ENCODE measurements at places on chromosomes 11 and 22.

DNA sequence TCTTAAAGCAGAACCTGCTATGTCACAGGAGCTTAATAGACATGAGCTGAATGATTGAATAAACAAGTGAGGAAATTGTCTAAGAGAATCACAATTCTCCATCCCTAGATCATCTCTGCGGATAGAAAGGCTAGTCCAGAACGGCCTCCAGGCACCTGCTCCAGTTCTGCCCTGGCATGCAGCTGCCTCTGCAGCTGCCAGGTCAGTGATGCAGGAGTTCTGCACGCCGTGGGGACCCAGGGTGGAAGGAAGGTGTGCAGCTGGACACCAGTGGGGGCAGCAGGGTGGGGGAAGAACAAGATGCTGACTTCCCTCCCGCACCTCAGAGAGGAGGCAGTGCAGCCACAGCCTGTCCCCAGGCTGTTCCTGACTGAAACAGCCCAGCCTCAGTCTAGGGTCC is 192.1 kb upstream of the NCAM1 start:
- DNase-seq, result no peak

GRCh38 chr22:44437216-44438055 is 60.6 kb downstream of the RTL6 start:
- no peak for DNase-seq

DNA sequence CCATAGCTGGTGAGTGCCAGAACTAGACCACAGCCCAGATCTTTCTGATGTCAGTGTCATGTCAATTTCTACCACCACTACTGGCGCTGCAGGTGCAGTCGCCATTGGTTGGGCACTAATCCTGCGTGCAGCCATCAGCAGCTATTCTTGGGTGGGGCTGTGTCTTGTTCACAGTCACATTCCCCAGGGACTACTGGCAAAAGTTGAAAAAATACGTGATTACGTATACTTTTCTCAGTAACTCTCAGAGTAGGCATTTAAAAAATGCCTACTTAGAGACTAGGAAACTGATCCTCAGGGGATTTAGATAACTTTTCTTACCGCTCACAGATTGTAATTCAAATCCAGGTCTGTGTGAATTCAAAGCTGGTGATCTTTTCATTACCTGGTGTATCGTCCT is 127.7 kb downstream of the ADAMTS15 start:
- DNase-seq, result no peak

GRCh38 chr11:71186806-71187205 is 65.6 kb downstream of the SHANK2 start:
- no peak for DNase-seq

DNA sequence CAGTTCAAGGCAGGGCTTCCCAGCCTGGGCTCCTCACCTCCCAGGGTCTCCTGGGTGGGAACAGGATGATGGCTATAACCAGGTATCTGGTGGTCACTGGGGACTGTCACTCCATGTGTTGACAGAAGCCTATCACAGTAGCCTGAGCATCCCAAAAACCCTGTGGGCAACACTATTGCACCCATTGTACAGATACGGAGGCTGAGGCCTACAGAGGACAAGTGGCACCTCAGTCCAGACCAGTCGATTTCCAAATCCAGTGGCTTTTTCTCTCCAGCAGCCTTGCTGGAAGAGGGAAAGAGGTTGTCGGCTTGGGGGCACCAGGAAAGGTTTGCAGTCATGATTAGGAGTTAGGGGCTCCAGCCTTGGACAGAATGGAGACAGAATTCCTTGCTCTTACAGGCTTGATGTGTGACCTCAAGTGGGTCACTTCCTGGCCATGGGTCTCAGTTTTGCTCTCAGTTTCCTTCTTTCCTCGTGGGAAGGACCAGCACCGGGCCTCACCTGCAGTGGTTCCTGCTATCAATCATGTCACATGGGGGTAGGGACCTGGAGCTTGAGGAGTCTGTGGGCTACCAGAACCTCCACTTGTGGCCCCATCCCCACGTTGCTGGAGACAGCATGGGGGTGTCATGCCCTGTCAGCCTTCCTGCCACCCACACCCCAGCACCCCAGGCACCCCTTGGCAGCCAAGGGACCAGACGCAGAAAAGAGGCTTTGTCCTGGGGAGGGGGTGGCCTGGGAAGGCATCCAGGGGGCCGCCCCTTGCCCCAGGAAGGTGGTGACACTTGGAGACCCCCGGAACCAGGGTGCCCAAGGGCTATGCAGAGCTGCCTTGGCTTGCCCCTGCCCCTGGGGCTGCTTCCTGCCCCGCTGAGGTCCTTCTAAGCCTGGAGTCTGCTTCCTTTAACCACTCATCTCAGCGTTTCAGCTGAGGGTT is 2.1 kb downstream of the EMID1 start:
- DNase-seq, result no peak

GRCh38 chr11:83285151-83285770 is 906 bp downstream of the CCDC90B start:
- DNase-seq, result no peak
